ENCODE measurements at places on chromosomes 11 and 22.

DNA sequence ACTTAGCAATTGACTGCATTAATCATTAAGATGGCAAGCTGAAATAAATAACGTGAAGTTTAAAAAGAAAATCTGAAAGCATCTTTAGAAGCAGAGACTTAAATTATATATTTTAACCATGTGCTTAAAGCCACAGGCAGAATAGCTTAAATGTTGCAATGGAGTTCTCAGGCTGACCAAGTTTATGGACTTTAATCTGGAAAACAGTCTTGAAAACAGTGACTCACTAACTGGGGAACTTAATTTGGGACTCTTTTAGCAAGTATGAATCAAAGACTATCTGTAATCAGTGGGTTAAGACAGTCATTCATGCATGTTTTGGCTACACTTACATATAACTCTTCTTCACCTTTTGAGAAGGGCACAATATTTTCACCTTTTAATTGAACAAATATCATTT is 12.6 kb upstream of the GLYATL1 start:
- no peak for DNase-seq

- no peak for DNase-seq
Observed at GRCh38 chr22:49260681-49261580, 566.7 kb downstream of the BRD1 start.

GRCh38 chr11:120867988-120868387 is 155.9 kb upstream of the TBCEL start:
- DNase-seq = no peak

- no peak for DNase-seq
Observed at GRCh38 chr22:36971341-36972125, 47.7 kb downstream of the TST start.

DNA sequence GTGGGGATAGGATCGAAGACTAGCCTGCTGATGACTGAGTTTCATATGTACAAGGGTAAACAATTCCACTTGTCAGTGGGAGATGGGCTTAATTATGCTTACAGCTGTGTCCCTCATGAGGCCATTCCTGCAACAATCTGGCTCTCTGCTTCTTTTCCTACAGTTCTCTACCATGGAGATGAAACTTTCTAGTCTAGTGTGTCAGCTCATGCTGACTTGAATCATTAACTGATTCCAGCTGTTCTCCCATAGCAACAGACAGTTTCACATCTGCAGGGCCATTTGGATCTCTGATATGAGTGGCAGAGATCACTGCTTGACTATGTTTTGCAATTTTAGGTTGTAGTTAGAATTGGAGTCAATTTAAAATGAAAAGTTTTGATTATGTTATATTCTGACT is 1251.7 kb upstream of the RAG2 start:
- no peak for DNase-seq

GRCh38 chr11:64185175-64185692 is 737 bp upstream of the STIP1 start:
- no peak for DNase-seq

DNA sequence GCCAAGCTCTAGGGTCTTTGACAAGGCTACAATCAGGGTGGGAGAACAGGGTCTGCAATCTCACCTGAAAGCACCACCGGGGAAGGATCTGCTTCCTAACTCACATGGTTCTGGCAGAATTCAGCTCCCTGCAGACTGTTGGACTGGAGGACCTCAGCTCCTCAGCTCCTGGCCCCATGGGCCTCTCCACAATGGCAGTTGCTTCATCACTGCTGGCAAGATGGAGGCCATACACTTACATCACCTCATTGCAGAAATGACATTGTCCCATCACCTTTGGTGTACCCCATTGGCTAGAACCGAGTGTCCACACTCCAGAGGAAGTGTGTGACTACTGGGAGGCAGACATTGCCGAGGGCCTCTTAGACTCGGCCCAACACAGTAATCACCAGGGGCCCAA is 20.9 kb upstream of the MPPED1 start:
- no peak for DNase-seq

DNA sequence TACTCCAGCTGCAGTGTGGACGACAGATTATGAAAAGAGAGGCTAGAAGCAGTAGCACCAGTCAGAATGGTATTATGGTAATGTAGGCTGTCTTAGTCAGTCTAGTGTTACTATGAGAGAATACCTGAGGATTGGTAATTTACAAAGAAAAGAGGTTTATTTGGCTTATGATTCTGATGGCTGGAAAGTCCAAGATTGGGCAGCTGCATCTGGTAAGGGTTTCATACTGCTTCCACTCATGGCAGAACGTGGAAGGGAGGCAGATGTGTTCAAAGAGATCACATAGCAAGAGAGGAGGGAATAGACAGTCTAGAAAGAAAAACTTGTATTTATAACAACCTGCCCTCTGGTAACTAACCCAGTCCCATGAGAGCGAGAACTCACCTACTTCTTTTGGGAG is 77.3 kb upstream of the NAV2 start:
- no peak for DNase-seq

- DNase-seq = no peak
Observed at GRCh38 chr11:44028401-44028800, 19.4 kb upstream of the ACCSL start.

DNA sequence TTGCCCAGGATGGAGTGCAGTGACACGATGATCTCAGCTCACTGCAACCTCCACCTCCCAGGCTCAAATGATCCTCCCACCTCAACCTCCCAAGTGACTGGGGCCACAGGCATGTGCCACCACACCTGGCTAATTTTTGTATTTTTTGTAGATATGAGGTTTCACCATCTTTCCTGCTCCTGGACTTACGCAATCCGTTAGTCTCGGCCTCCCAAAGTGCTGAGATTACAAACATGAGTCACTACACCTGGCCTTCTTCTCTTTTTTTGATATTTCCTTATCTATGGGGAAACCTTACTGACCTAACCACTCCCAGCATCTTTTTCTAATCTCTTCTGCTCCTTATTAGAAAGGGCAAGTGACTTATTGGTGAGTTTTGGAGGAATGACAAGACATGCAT is 121.7 kb upstream of the CHORDC1 start:
- no peak for DNase-seq

DNA sequence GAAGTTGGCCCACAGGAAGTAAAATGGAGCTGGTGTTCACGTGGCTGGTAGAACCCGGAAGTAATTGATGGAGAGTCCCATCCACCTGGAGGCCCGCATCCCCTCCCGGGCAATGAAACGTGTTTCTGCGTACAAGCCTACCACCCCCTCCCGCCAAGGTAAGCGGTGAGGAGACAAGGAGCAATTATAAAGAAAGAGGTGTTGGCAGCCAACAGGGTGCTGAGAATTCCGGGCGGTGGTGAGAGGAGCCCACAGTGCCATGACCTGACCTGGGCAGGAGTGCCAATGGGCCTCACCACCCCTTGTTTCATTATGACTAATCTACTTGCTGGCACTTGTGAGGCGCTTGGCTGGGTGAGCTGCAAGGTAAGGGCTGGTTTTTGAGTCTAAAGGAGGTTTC is 83.8 kb upstream of the BID start:
- no peak for DNase-seq

GRCh38 chr11:19232910-19233503 is 7.7 kb downstream of the E2F8 start:
- DNase-seq = no peak

GRCh38 chr11:57502870-57503269 is 12.6 kb downstream of the SLC43A1 start:
- no peak for DNase-seq

- DNase-seq = no peak
Observed at GRCh38 chr22:26658671-26659478, 1.5 kb downstream of the MIAT start.

- no peak for DNase-seq
Observed at GRCh38 chr11:15839061-15839460, 517.3 kb downstream of the SOX6 start.

- DNase-seq = no peak
Observed at GRCh38 chr22:44325718-44326490, 13.2 kb upstream of the SHISAL1 start.

Measured in cortex of kidney (tissue), 1 donor.